ENCODE measurements at places on chromosomes 7 and 10.

- no peak for DNase-seq
Observed at GRCh38 chr7:135537453-135537852, 20.3 kb upstream of the NUP205 start.

GRCh38 chr7:150731916-150732315 is 5.3 kb upstream of the GIMAP5 start:
- no peak for DNase-seq

DNA sequence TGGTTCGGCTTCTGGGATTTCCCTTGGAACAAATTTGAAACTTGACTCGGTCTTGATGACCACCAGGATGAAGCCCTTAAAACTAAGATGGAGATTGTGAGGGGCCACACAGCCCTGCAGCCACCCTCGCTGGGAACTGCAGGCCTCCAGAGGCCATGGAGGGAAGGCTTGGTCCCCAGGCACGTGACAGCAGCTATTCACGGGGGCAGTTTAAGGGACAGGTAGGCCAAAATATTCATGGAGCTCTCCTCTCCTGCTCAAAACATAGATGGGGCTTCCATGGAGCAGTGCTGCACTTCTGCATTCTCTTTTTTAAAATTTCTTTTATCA is 137.0 kb downstream of the ADCY1 start:
- no peak for DNase-seq

DNA sequence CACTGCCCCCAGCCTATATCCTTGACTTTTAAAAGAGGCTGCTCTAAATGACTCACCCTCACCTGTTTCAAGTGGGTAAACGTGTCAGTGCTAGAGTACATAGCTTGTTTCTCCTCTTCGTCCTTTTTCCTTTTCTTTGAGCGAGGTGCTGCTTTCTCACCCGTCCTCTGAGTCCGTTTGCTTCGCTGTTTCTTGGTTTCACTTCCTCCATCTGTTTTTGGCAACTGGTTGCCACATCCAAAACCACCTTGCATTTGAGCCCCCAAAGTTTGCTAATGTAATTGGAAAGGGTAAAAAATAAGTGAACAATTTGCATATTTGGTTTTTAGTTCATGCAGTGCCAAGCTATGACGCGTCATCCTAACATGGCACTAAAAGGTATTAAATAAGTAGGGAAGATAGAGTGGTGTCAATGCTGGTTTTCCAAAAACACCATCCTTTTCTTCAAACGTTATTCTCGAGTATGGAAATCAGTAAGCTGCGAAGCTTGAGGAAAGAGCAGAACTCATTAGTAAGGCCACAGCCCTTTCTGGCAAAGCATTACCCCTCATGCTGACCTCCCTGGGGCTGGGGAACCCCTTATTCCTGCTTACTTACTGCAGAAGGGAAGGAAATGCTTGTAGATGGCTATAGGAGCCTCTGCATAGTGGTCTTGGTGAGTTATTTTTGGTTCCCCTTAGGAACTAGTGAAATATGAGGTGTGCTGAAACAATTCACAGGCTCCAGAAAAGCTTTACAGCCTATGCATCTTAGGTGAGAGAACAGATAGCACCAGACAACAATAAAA is 133.5 kb downstream of the GALNT11 start:
- no peak for DNase-seq

GRCh38 chr7:47310020-47310419 is 271.9 kb downstream of the TNS3 start:
- DNase-seq: no peak

- DNase-seq: no peak
Observed at GRCh38 chr7:155911471-155912105, 99.3 kb upstream of the SHH start.

DNA sequence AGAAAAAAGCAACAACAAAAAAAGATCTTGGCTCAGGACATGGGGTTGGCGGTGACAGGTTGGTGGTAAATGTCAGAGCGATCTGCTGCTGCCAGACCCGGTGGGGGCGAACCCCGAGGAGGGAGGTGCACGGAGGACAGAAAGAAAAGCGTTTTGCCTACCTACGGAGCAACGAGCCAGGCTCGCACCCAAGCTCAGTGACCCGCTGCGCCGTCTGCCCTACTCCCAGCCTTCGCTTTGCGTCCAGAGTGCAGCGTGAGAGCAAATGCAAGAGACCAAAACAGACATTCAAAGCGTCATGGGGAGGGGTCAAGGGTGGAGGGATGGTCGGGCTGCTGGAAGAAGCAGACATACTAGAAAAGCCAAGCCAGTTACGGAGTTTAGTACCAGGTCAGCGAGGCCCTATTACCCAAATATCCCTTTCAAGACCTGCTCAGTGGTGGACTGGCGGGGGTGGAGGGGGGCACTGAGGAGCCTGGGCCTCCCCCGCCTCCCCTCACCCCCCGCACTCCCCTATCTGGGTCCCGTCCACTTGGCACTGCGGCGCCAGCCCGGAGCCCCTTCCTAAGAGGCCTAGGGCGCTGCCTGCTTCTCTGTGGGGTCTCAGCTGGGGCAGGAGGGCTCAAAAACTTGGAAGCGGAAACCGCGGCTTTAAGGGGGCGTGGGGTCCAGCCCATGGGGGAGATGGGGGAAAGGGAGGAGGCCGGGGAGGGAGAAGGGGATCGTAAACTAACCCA is 66.9 kb downstream of the SLC29A4 start:
- DNase-seq: no peak

- no peak for DNase-seq
Observed at GRCh38 chr7:28698840-28699239, 259.3 kb downstream of the TRIL start.

Measured in SHP77 treated with DMSO at 0.1 percent for 48 hours (cell line).